NCI-H460 (cell line): ENCODE measurements at places on chromosomes 5 and 9. TPM values are rescaled to one million over a fixed set of nuclear protein-coding genes. Genes with fewer than 3 reads are reported as not detected.

- no peak for DNase-seq
These were observed 719 bp upstream of the ISCA1 start for GRCh38 chr9:86282979-86283535.

DNA sequence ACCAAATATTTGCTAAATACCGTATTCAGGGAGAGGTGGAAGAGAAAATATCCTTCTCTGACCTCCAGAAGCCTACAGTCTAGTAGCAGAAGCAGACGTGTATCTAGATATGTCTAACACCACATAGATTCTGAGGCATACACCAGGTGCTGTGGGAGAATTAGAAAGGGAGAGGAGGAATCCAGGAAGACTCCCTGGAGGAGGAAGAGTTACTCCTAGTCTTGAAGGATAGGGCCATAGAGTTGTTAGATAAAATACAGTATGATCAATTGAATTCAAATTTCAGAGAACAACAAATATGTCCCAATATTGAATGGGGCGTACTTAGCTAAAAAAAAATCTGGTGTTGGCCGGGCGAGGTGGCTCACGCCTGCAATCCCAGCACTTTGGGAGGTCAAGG lies 58.7 kb downstream of the TMOD1 start:
- DNase-seq, result no peak

- no peak for DNase-seq
These were observed 15.9 kb downstream of the CMBL start for GRCh38 chr5:10291692-10292339.

MOB3B gene
- total RNA-seq, result 0.15 and 0.26 TPM in 2 replicates

EQTN gene
- not detected in 2 replicates for total RNA-seq
